ENCODE measurements at places on chromosomes 4 and X.

- no peak for DNase-seq
These were observed 3.8 kb downstream of the ZFX start for GRCh38 chrX:24153178-24153795.

GRCh38 chrX:97260679-97261078 lies 377.0 kb downstream of the RPA4 start:
- DNase-seq: no peak

GRCh38 chr4:152594978-152595925 lies 59.4 kb upstream of the FBXW7 start:
- peak; percentile 51 for DNase-seq

DNA sequence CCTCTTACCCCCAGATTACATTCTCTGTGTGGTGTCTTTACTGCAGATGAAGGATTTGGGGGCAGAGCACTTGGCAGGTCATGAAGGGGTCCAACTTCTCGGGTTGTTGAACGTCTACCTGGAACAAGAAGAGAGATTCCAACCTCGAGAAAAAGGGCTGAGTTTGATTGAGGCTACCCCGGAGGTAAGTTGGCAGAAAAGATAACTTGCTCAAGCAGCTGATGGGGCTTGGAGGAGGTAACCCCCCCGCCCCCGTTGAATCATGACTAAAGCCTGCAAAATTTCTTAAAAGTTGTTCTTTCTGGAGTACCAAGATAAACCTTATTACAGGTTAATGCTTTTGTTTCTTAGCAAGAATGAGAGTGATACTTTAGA lies 1.5 kb downstream of the CCNG2 start:
- no peak for DNase-seq

DNA sequence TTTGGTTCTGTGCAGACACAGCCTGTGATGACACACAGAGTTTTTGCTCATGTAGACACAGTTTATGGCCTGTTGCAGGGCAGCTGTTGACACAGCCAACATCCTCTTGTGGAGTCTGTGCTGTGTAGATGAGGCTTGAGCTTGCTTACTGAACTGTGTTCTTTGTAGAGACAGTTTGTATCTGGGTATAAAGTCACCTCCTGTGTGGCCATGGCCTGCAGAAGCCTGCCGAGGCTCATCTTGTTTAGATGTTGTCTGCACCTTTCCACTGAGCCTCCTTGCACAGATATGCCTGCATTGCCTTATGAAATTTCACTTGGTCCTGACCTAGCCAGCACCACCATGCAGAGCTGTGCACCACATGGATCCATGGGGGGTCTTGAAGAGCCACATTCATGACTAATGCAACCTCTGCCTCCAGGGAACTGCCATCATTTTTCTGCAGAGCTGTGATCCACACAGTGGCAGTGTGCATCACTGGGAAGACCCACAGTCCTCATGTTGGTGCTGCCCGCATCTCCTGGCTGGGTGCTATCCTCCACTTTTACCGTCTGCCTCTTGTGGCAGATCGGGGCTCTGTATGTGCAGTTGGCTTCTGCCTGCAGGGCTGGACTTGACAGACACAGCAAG lies 198.0 kb upstream of the MAMLD1 start:
- DNase-seq: no peak

GRCh38 chr4:122577808-122578781 lies 42.8 kb downstream of the IL21 start:
- DNase-seq: peak; percentile 41

GRCh38 chr4:147400721-147401120 lies 80.2 kb upstream of the EDNRA start:
- no peak for DNase-seq

- DNase-seq: peak; percentile 40
These were observed 8.5 kb downstream of the SLC25A43 start for GRCh38 chrX:119407681-119408080.

GRCh38 chr4:70251250-70251944 lies 9.0 kb downstream of the CSN3 start:
- no peak for DNase-seq

DNA sequence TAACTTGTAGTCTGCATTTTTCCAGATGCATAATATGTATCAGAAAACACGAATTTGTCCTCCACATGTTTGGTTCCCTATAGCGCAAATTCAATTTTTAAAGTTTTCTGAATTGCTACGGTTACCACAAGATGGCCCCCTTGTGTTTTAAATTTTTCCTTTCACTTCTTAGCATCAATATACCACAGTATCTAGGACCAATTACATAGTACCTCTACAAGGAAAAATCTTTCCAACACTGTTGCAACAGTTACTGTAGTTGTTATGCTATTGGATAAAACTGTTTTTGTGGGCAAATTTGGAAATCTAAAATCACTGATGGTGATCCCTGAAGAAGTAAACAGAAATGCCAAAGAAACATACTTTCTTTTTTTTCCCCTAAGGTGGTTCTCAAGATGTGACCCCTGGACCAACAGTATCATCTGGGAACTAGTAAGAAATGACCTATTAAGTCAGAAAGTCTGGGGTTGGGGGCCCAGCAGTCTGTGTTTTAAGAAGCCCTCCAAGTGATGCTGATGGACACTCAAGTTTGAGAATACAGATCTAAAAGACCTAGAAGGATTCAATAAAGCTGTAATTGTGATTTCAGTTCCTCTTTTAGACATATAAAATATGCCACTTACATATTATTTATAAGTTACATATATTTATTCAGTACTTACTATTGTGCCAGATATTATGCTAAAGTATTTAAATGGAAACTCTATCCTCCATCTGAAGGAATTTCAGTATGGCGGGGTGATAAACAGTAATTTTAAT lies 3.1 kb downstream of the ZGRF1 start:
- DNase-seq: peak; percentile 46

DNA sequence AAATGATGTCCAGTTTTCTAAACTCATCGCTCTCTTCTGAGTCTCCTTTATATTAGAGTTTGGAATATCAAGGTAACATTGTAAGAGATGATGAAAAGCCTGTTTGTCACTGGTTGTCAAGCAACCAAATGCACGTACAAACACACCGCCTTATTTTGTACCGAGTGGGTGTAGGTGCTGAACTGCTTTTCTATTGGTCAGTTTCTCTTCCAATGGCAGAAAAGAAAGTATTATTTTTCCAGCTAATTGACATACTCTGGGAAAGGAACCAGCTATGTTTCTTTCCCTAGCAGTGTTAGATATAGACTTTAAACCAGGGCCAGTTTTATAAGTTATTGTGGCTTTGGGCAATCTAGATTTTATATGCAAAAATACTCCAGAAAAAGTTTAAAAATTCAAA lies 6.6 kb upstream of the PPM1K start:
- peak; percentile 40 for DNase-seq

GRCh38 chrX:9355739-9356138 lies 109.1 kb upstream of the TBL1X start:
- no peak for DNase-seq

GRCh38 chr4:111641813-111642579 lies 503.3 kb upstream of the FAM241A start:
- DNase-seq: peak; percentile 83

GRCh38 chr4:189763583-189763982 lies 177.1 kb upstream of the FRG1 start:
- DNase-seq: no peak

GRCh38 chr4:56310401-56311125 lies 76.7 kb downstream of the AASDH start:
- DNase-seq: no peak

DNA sequence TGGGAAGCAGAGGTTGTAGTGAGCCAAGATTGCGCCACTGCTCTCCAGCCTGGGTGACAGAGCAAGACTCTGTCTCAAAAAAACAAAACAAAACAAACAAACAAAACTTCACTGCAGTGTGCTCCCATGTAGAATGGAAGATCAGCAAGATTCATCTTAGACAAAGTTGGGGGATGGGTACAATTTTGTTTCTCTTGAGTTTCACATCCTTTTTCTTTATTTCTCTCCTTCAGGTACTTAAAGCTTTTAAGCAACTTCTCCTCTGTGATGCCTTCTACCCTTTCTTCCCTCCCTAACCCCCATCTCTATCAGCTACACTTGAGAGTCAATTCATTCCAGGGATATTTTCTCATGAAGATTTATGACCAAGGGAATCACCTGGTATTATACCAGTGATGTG lies 15.5 kb upstream of the RBBP7 start:
- no peak for DNase-seq

DNA sequence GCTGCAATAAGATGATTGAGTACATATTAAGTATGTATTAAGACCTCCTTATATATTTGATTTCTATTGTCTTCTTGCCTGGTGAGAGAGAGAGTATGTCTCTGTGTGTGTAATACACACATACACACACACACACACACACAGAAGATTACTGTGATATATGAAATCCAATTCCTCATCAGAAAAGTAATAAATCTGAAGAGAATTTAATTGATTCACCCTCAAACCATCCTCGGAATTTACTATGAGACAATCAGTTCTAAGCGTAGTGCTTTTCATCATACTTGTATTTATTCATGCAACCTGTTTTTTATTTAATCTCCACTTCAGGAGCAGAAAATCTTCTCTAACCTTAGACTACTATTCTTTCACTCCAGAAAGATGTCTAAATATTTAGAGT lies 62.3 kb upstream of the TLL1 start:
- DNase-seq: peak; percentile 19

GRCh38 chr4:95674521-95674981 lies 125.8 kb upstream of the UNC5C start:
- no peak for DNase-seq

DNA sequence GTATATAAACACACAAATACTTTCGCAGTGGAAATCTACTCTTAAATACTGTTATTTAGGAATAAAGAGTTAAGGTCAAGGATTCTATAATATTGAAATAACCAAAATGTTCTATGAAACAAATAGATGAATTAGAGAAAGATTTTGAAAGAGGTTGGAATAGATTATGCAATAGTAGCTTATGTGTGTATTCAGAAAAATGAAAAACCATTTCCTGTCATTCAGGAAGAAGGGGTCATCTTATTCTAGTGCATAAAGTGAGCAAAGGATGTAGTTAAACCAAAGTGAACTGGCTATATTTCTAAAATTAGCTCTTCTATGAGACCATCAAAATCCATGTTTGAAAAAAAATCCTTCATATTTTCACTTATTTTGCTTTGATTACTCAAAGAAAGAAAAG lies 30.0 kb upstream of the MYOZ2 start:
- no peak for DNase-seq

All from renal cortical epithelial cell (primary cell).